MCF 10A (cell line): ENCODE measurements at places on chromosomes 6 and 20. TPM values are rescaled to one million over a fixed set of nuclear protein-coding genes. Genes with fewer than 3 reads are reported as not detected.

The C20orf202 gene
- total RNA-seq, result not detected in 2 replicates

The HLA-DQA2 gene
- total RNA-seq, result not detected in 2 replicates

The TCEA2 gene
- total RNA-seq, result 30.8 and 39.7 TPM in 2 replicates

The HLA-DRB5 gene
- not detected in 2 replicates for total RNA-seq

The RAET1L gene
- total RNA-seq, result 1.2 TPM in 2 replicates

The AVP gene
- not detected in 2 replicates for total RNA-seq

The RAB44 gene
- total RNA-seq, result 0.09 TPM in 1 of 2 replicates, not detected in the other

The CTAGE9 gene
- not detected in 2 replicates for total RNA-seq

The FITM2 gene
- total RNA-seq, result 7.2 and 8.1 TPM in 2 replicates

The SLC25A27 gene
- total RNA-seq, result 21.7 and 36.9 TPM in 2 replicates

The LINC00237 gene
- not detected in 2 replicates for total RNA-seq

The FRK gene
- total RNA-seq, result 0.82 and 0.98 TPM in 2 replicates

The EDEM2 gene
- total RNA-seq, result 23.6 and 30.2 TPM in 2 replicates

The TGM3 gene
- not detected in 2 replicates for total RNA-seq

The TRDN gene
- total RNA-seq, result not detected in 2 replicates

The MLN gene
- total RNA-seq, result not detected in 2 replicates

The MCHR2 gene
- not detected in 2 replicates for total RNA-seq

The GABRR1 gene
- not detected in 2 replicates for total RNA-seq

The MACROD2 gene
- 2.3 and 3.1 TPM in 2 replicates for total RNA-seq
